ENCODE measurements at places on chromosomes 7 and 10.

GRCh38 chr7:128076196-128076795 lies 45.1 kb upstream of the LRRC4 start:
- no peak for DNase-seq

DNA sequence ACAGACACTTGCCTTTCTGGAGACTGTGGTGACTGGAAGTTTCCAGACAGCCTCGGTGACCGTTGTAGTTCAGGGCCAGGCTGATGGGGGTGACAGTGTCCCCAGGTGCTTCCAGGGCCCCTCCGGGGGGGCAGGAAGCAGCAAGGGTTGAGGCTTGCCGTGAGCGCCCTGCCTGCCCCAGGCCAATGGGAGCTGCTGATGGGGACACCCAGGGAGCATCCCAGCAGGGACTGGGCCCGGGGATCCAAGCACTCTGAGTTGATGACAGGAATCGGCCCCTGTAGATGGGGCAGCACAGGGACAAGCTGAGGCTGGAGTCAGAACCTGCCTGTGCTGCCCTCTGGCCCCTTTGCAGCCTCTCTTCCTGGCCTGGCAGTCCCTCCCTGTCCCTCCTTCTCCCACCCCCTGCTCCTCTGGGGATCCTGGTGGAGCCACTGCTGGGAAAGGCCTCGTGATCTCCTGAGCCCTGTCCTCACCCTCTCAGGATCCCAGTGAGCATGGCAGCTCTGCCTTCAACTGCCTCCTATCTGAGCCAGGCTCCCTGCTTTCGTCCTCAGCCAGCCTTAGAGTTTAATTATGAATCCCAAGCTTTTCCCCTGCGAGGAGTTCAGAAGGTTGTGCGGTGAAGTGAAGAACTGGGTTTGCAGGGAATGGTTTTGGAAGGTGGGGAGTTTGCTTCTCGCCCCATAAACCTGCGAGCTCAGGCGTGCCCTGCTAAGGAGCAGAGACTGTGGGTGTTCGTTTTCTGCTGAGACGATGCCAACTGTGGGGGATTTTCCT lies 84.7 kb downstream of the ADCY1 start:
- DNase-seq = no peak

- DNase-seq = no peak
These were observed 11.7 kb downstream of the PRF1 start for GRCh38 chr10:70590655-70591416.

GRCh38 chr10:76388321-76389023 lies 957.0 kb downstream of the LRMDA start:
- DNase-seq = no peak

GRCh38 chr10:103983367-103983911 lies 16.5 kb downstream of the SLK start:
- DNase-seq = no peak

- no peak for DNase-seq
These were observed 50.3 kb upstream of the CXCL12 start for GRCh38 chr10:44435196-44435595.

- no peak for DNase-seq
These were observed 8.6 kb upstream of the IRF5 start for GRCh38 chr7:128928882-128929788.

GRCh38 chr7:30941582-30942323 lies 22.0 kb upstream of the GHRHR start:
- DNase-seq = no peak

DNA sequence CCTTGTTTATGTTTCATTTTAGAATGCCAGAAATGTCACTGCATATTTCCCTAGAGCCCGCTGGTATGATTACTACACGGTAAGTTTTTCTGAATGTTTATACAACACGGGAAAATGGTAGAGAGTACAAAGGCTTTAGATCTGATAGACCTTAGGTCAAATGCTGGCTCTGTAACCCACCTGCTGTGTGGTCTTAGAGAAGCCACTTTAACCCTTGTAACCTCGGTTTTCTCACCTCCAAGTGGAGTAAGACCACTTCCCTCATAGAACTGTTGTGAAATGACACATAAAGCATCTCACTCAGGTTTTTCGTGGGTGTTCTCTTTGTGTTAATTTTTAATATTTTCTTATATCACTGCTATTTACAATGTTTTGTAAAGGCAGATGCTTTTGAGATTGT lies 13.9 kb upstream of the MGAM2 start:
- no peak for DNase-seq

DNA sequence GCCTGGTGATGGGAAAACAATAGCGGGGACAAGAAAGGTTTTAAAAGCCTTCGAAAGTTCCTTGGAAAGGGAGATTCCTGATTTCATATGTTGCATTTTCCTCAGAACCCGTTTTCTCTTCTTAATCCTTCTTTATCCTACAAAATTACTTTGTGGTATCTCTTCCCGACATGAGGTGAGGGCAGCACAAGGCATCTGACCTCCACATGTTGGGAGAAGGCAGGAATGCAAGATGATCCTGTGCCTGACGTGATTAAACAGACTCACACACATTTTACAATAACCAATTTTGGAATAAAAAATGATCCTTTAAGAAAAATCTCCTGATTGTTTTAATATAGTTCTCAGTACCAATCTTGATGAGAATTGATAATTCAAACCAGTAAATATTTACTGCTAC lies 153.3 kb upstream of the MKLN1 start:
- DNase-seq = no peak

Measured in hematopoietic multipotent progenitor cell treated with erythropoietin and hydrocortisone succinate and interleukin-3 and kit ligand, for 15 days (in vitro differentiated cells).